ENCODE measurements at places on chromosomes 4 and X.
A peak's percentile ranks its signal among the peaks of the same experiment; 100 is the strongest.

GRCh38 chrX:84248226-84248625, 60.2 kb upstream of the RPS6KA6 start:
- DNase-seq: no peak

DNA sequence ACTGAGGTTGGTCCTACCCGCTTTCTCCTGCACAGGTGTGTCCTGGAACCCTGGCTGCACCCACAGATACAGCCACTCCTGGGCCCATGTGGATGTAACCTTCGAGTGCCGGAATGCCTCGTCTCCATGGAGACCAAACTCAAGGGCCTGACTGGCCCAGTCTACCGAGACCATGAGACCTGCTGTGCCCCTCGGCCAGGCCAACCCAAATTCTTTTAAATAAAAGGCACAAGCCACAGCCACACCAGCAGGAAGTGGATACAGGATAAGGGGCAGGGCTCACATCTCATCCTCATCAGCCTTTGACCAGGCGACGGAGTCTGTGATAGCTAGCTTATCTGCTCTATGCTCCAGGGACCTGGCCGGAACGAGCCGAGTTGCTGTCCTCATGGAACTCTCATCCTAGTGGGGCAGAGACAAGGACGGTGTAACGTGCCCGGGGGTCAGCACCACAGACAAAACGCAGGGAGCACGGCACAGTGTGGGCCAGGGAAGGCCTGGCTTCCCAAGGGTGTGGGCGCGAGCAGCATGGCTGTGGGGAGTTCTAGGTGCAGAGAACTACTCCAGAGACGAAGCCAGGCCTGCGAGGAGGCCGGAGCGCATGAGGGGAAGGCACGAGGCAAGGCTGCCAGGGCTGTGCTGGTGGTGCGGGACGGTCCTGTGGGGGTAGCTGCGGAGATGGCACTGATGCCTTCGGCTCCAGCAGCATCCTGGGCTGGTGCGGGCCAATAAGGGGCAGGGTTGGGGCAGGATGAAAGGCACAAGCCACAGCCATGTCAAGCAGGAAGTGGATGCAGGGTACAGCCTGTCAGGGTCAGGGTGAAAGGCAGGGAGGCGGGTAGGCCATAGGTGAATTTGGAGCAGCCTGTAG, 22.7 kb downstream of the NOP14 start:
- no peak for DNase-seq

- DNase-seq: no peak
These were observed 195.7 kb upstream of the CASK start for GRCh38 chrX:42119076-42119475.

DNA sequence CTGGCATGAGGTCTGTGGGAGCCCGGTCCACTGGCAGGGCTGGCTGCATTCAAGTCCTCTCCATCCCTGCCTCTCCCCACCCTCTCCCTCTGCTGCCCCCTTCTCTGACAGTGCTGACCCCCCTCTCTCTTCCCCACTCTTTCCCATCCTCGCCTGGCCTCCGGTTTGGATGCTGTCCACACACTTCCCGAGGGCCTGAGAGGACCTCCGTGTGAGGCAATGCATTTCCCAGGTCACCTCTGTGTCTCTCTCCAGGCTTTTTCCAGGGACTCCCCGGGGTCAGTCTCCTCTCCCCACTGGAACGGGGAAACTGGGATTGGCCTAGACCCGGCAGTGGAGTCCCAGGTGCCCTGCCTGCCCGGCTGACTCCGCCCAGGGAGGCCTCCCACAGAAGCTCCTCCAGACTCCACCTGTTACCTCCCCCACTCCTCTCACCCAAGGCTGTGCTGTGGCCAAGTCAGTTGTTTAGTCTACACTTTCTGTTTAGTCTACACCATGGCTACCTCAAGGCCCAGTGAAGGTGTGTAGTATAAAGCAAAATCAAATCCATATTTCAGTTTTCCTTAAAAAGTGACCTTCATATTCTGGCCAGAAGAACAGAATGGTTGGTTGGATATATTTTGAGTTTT, 146.8 kb downstream of the PTTG2 start:
- no peak for DNase-seq

DNA sequence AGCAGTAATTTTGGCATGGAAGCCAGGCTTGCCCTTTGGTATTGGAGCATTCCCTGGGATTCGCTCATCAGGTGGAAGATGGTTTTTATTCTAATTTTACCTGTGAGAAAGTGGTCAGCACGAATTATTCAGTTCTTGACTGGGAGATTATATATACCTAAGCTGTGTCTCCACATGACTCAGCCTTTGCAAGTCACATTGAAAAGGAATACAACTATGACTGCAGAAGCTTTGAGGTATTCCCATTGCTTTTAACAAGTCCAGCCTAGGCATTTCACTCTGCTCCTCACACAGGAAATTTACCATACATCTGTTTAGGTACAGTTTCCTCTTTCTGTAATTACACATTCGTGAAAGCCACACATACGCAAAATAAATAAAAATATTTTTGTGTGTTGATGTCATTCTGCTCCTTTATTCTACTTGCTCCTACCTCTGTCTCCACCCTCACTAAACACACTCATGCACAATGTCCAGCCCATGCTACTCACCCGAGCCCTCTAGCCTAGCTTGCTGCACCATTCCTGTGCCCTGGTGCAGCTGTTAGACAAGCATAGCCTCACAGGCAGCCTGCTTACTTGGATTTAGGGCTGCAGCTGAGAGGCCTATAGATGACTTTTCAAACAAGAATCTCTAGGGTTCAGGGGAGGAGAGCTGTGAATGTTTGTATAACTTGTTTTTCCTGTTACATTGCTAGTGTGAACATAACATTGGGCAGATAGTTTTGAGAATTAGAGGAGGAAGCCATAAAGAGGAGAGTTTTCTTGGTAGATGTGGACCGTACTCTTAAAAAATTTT, 504.4 kb upstream of the FAT1 start:
- no peak for DNase-seq

- DNase-seq: no peak
These were observed at the start of gene PHKA2 for GRCh38 chrX:18983666-18984380. TSS of gene PHKA2 (minus strand) at chrX:18984114. CDS start at chrX:18983932, 182 bp downstream.

DNA sequence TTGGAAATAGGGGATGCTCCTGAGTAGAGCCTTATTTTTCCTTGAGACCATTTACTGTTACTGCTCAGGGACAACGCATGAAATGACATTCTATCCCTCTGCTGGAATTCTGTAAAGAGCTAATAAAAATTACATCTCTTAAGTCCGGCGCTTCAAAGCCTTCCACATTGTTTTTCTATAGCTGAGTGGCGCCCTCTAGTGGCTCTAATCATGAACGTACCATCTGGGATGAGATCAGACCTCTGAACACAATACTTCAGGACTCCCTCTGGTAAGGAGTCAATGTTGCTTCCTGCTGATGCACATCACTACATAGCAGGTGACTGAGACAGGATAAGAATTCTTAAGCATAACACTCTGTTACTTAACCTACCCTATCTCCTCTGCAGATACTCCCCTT, 6.0 kb downstream of the HMGN5 start:
- peak; percentile 38 for DNase-seq

DNA sequence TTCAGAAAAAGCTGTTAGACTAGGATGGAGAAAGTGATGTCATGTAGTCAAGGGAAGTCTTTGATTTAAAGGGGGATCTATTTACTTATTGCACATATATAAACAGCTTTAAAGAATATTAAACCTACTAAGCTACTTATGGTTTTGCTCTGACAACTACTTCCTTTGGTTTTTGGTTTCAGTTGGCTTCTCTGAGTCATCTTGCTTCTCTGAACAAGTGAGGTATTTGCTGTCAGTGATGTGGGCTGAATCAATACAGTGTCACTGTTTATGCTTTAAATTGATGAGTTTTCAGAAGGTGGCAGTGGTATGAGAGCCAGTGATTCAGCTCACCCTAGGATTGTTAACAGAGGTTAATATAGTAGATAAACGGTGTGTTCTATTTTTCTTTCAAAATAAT, 75.1 kb downstream of the CEP44 start:
- no peak for DNase-seq

DNA sequence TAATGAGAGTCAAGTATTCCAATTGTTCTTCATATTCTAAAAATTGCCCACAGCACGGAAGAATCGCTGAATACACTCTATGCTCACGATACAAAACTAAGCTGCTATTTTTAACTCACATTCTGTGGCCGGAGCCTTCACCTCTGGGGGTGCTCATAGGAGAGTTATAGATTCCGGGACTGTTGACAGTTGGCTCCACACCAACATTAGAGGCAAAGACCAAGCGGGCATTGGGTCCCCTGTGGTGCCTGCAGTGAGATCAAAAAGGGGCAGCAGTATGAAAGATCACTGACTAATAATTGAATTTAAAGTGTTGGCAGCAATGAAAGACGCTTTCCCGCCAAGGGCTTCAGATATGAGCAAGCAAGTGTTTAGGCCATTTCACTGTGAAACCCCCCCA, 146.0 kb downstream of the TMEM144 start:
- DNase-seq: no peak

DNA sequence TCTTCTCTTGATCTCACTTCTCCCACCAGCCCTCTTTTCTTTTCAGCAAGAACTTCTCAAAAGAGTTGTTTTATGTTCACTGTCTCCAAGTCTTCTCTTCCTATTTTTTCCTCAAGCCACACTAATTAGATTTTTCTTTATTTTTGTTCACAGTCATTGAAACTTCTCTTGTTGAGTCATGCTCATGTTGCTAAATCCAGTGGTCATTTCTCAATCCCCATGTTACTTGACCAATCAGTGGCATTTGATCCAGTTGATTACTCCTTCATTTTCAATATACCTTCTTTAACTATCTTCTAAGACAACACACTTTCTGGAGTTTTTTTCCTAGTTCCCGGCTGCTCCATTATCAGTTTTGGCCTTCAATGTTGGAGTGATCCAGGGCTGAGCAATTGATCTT, 103.1 kb upstream of the LSM6 start:
- no peak for DNase-seq

All from omental fat pad (tissue), 4 donors.